Thyroid gland (tissue), 4 donors: ENCODE measurements at places on chromosomes 2 and 18. TPM values are rescaled to one million over a fixed set of nuclear protein-coding genes. Genes with fewer than 3 reads are reported as not detected.
A peak's percentile ranks its signal among the peaks of the same experiment; 100 is the strongest.

GRCh38 chr2:129709956-129710598 is 269.4 kb upstream of the RAB6C start:
- H3K4me1 ChIP-seq: no peaks in the 10 kb centered on the region
- no peaks in the 10 kb centered on the region for H3K27me3 ChIP-seq
- H3K36me3 ChIP-seq: no peaks in the 10 kb centered on the region
- H3K27ac ChIP-seq: no peak overlapping the region

DNA sequence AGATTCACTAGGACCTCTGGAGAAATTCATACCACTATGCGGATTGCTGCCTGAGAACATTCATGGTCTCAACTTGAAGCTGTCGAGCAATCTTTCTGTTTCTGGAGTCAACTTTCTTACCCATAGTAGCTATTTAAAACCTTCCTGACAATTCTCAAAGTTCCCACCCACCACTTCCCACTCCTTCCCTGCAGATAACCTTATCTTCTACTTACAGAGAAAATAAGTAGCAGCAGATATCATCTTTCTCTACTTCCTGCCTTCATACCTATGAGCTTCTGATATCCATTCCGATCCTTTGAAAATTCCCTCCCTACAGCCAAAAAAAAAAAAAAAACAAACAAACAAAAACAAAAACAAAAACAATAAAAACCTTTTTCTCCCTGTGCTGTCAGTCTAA is 81.2 kb upstream of the CYRIA start:
- H3K4me1 ChIP-seq: peaks cover 21% of the 10 kb centered on the region
- H3K4me3 ChIP-seq: no peak overlapping the region
- H3K27ac ChIP-seq: no peak overlapping the region
- no peaks in the 10 kb centered on the region for H3K36me3 ChIP-seq
- DNase-seq: no peak

DNA sequence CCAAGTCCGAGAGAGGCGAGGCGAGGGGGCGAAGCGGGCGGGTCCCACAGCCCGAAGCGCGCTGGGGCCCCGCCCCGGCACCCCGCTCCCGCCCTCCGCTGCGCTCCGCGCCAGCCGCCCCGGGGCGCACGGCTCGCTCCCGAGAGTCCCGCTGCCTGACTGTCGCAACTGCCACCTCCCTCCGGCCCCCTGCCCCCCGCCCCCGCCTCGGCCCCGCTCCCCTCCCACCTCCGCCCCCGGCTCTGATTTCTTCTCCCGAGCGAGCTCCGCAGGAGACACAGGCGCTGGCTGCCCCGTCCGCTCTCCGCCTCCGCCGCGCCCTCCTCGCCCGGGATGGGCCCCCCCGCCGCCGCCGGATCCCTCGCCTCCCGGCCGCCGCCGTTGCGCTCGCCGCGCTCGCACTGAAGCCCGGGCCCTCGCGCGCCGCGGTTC is at the start of gene WNT6:
WNT6 (plus strand) TSS at position 250 of the 432 bp plus-strand sequence. CDS start 233 bp downstream, outside the sequence.
- no peak within 1 kb of the TSS for H3K27ac ChIP-seq
- no peak for DNase-seq
- H3K27me3 ChIP-seq: peaks cover 23% of the 10 kb centered on the region
- H3K36me3 ChIP-seq: no peaks in the 10 kb centered on the region
- peaks cover 19% of the 10 kb centered on the region for H3K4me1 ChIP-seq
- H3K4me3 ChIP-seq: peak within 1 kb of the TSS; percentile 28

DNA sequence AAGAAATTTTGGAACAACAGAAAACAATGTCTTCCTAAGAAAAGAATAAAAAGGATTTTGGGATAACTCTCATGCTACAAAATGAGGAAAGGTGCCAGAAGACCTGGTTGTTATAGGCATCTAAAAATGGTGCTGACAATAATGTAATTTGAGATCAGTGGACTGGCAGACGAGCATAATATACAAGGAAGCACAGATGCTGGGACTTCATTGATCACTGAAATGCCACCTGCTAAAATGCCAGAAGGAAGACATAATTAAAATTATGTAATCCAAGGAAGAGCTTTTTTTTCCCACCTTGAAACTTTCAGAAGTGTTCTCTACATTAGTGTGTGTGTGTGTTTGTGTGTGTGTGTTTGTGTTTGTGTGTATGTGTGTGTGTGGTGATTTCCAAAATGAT is 535.9 kb downstream of the XIRP2 start:
- no peaks in the 10 kb centered on the region for H3K4me1 ChIP-seq
- no peak for DNase-seq
- H3K36me3 ChIP-seq: no peaks in the 10 kb centered on the region
- H3K27ac ChIP-seq: no peak overlapping the region
- H3K4me3 ChIP-seq: no peak overlapping the region

DNA sequence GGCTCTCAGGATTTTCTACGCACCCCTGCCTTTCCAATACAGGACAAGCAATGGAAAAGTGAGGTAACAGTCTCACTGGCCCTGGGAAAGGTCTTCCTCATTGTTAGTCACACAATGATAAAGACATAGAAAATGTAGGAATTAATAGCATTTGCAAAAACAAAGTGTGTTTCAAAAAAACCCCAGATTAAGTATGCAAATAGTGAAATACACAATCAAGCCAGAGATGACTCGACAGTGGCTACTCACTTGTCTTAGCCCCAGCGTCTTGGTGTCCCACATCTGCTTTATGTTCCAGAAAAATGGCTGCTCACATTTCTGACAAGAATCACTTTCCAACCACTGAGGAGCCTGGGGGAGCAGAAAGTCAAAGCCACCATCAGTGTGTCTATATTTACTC is 47.0 kb upstream of the AP1S3 start:
- H3K4me1 ChIP-seq: no peaks in the 10 kb centered on the region
- peaks cover 17% of the 10 kb centered on the region for H3K36me3 ChIP-seq
- DNase-seq: no peak
- no peaks in the 10 kb centered on the region for H3K27me3 ChIP-seq
- H3K4me3 ChIP-seq: no peak overlapping the region
- H3K27ac ChIP-seq: no peak overlapping the region

LIMS3 gene
- 2.4 TPM for total RNA-seq

GLI2 gene
- total RNA-seq: 1.2 TPM
